ENCODE measurements at places on chromosomes 2 and 18.

GRCh38 chr2:124254621-124255020 is 229.5 kb downstream of the CNTNAP5 start:
- no peak for DNase-seq

- DNase-seq = no peak
These were observed 51.8 kb downstream of the PMS1 start for GRCh38 chr2:189835855-189836558.

DNA sequence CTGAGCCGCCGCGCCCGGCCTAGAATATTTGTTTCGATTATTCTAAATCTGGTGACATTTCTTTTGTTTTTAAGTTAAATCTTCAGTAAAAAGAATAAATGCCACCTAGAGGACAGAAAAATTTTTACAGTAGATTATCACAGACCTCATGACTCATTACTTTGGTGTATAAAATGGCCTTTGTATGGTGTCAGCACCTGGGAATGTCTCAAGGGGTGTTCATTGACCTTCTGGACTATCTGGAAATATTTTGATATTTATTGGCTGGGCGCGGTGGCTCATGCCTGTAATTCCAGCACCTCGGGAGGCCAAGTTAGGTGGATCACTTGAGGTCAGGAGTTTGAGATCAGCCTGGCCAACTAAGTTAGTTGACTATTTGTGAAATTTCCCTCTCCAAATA is 30.3 kb upstream of the SLC30A6 start:
- no peak for DNase-seq

GRCh38 chr2:195561116-195561921 is 95.7 kb upstream of the SLC39A10 start:
- DNase-seq = no peak

DNA sequence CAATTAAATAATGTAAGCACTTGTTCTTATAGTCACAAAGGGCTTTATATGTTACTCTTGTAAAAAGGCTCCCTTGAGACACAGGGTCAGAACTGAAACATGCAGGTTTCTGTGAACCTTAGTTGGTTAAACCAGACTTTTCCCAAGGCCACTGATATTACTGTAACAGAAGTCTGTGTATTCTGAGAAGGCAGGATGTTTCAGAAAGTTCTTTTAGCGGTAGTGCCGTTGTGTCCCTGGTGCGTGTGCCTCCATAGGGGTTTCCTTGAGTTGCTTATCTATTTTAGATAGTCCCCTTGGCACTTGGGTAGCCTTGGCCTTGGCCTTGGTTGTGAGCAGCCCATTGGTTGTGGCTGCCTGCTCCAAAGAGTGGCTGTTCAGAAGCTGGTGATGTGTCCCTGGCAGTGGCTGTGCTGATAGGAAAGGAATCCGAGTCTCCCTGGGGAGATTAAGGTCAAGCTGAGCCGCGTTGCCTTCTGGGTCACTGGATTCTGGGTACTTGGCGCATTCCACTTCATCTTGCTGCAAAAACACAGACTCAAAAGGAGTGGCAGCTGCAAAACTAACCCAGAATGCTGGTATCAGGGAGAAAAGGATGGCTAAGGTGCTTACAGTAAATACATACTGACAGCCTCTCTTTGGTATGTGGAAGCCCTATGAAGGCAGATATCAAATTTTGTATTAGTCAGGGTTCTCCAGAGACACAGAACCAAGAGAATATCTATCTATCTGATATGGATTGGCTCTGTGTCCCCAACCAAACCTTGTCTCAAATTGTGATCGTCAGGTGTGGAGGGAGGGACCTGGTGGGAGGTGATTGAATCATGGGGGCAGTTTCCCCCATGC is 69.7 kb downstream of the FHOD3 start:
- no peak for DNase-seq

- DNase-seq = no peak
These were observed 151.1 kb upstream of the MEIS1 start for GRCh38 chr2:66283787-66284186.

- DNase-seq = no peak
These were observed 657.3 kb upstream of the LINC00305 start for GRCh38 chr18:64806232-64806631.

DNA sequence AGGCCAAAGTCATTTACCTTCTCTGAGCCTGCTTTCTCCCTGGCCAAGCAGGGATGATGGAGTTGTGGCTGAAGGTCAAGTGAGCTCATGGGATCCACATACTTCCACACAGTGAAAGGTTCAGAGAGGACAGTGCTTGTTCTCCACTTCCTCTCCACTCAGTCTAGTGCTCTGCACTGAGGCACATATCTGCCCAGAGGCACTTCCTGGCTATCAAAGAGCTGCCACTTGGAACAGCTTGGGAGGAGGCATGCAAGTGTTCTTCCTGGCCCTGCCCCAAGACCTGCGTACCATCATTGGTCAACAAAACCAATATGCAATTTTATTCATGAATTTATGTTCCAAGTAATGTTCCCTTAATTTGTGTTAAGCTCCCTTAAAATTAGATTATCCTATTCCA is 71.9 kb downstream of the RNF152 start:
- DNase-seq = no peak

DNA sequence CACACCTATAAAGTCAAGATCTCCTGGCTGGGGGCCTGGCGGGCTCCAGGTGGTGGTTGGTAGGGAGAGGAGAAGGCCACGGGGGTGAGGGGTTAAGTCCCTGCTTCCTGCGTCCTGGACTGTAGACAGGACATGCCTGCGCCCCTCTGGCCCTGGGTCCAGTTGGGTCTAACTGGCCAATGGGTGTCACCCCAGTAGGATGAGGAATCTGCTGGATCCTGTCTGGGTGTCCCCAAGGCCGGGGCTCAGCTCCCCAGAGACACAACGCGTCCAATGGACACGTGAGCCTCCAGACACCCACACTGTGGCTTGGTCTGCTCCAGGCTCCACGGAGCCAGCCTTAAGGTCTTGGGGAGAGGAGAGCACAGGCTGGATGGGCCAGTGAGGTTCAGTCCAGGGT is 19.6 kb downstream of the AQP12A start:
- no peak for DNase-seq

DNA sequence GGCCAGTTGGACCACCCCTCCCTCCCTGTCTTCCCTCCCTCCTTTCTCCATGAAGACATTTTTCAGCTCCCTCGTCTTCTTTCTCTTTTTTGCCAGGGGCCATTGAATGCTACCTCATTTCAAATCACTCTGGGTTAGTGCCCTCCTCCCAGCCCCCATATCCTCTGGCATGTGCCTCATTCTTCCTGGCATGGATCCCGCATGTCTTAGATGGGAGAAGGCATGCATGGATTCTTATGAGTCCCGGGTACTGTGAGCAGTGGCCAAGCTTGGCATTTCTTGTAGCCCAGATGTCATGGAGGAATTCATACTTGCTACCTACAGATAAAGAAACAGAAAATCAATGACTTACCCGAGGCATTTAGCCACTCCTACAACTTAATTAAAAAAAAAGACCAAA is 9.0 kb upstream of the HAAO start:
- DNase-seq = no peak

- DNase-seq = no peak
These were observed 756.4 kb upstream of the CDH7 start for GRCh38 chr18:64994370-64994769.

GRCh38 chr2:2845267-2845666 is 514.2 kb upstream of the MYT1L start:
- DNase-seq = no peak

- no peak for DNase-seq
These were observed 612.2 kb upstream of the SLC39A10 start for GRCh38 chr2:195044801-195045200.

DNA sequence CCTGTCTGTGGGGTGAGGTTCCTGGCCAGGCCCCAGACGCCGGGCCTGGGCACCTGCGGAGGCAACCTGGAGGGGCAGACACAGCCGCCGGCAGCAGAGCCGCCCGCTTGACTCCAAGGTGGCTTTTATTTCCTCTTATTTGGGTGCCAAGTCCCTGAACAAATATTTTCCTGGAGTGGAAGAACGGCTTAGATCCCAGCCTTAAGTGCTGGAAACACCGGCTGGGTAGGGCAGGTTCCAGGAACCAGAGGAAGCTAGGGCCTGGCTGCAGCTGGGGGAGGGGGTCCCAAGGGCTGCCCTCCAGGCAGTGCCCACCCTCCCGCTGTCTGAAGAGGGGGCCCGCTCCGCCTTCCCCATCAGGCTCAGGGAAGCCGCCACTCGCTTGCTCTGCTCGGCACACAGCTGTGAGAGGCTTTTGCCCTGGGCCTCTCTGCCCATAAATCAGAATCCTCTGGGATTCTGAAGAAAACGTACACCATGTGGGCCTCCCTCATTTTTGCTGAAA is 28.2 kb downstream of the SDC1 start:
- no peak for DNase-seq

- no peak for DNase-seq
These were observed 28.3 kb upstream of the NT5DC4 start for GRCh38 chr2:112692495-112692911.

DNA sequence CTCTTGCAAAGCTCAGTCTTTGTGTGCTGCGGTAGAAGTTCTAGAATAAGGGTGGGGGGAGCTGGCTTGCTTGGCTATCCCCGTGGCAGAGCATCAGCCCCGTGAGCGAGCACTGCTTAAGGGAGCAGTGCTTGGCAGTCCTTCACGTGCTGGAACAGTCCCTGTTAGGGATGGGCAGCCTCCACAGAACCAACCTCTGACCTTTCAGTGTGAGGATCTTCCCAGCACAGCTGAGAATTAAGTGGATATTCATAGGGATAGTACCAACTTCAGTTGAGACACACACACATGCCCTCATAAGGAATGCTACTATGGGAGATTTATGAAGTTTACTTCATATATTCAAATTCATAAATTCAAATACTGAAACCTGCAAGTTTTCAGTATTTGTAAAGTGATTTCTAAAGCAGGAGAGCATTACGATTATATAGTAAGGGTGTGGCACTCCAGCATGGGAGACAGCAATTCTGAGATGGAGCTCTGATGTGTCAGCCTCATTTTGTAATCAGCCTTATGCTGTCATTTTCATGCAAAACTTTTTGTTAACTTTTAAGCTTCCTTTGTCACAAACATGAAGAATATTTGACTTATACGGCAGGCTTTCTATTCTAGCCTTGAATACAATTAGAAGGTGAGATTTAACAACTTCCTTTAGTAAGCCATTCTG is 39.5 kb downstream of the ATP9B start:
- DNase-seq = no peak

DNA sequence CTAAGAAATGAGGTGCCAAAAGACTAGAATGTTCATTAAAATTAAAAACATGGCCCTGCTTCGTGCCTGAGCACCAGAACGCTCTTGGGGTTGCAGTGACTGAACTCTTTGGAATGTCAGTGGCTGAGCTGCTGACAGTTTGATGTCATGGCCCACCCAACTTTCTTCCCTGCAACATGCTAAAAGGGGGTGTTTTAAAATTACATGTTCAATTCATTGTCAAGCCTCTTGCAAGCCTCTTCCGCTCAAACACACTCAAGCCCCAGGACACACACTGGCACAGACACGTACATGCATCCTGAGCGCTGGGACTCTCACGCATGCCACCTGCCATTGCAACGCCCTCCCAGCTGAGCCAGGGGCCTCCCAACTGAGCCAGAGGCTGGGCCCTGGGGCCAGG is 12.6 kb downstream of the RUFY4 start:
- no peak for DNase-seq

- DNase-seq = no peak
These were observed 3.4 kb downstream of the MBD1 start for GRCh38 chr18:50277942-50278341.

DNA sequence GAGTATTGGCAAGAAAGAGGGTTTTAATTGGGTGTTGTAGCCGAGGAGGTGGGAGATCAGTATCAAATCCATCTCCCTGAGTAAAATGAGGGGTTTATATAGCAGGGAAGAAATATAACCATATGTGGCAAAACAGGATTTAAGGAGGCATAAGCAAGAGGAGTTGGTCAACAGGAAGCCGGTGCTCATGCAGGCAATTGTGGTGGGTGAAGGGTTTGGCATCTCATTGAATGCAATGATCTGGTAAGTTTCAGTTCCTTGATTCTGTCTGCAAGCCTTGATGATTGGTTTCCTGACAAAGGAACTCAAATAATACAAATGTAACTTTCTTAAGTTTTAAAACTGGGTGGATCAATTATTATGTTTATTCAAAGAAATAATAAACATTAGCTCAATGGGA is 564.4 kb upstream of the LINC00305 start:
- DNase-seq = no peak

GRCh38 chr2:51247252-51247805 is 215.4 kb upstream of the NRXN1 start:
- no peak for DNase-seq

GRCh38 chr18:7623681-7624080 is 56.6 kb downstream of the PTPRM start:
- DNase-seq = no peak

DNA sequence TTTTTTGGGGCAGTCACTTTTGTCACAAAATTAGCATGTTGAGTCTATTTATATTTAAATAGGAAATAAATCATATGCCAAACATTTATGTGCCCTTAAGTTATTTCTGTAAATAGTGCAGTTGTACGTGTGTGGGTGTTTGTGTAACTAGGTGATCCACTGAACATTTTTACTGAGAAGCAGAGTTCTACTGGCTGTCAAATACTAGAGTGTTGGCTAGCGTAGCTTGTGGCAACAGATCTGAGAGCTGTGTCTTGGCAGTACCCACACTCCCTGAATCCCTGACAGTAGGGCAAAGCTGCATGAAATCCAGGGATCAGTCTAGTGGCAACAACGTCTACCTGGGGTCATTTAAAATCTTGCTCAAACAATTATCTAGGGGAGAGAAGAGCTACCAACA is 273.1 kb upstream of the SLC8A1 start:
- no peak for DNase-seq

GRCh38 chr2:38484957-38485356 is 107.9 kb upstream of the ATL2 start:
- DNase-seq = no peak

DNA sequence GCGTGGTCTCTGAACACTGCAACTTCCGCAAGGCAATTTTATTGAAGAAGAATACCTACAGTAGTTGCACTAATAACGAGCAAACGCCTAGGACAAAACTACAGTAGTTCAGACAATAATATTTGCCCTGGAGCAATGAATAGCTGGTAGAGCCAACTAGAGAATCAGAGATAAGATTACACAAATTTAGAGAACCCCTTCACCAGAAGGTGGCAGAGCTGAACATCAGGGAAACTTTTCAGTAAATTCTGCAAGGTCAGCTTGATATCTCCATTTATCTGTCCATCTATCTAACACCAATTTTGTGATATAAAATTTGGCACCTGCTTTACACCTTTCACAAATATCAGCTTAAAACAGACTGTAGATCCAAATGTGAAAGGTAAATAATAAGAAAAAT is 43.8 kb downstream of the CDH19 start:
- DNase-seq = no peak

- DNase-seq = no peak
These were observed 145.4 kb upstream of the PIK3C3 start for GRCh38 chr18:41809652-41810051.

GRCh38 chr2:129689653-129690448 is 289.6 kb upstream of the RAB6C start:
- DNase-seq = no peak
